ENCODE measurements at places on chromosomes 4 and X.

DNA sequence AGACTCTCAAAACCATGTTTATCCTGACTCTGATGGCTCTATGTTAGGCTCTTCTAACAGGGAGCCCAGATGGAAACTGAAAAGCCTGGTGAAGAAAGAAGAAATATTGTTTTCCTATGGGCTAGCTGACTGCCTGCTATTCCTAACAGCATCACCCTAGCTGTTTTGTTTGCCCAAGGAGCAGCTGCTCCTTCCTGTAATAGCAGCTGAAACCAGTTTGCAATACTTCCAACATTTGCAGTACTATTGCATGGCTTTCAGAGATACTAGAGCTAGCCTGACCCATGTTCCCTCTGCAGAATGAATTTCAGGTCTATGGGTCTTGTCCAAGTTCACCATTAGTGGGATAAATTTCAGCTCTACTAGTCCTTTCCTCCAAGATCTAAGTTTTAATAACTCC lies 495.2 kb downstream of the INPP4B start:
- no peak for DNase-seq

DNA sequence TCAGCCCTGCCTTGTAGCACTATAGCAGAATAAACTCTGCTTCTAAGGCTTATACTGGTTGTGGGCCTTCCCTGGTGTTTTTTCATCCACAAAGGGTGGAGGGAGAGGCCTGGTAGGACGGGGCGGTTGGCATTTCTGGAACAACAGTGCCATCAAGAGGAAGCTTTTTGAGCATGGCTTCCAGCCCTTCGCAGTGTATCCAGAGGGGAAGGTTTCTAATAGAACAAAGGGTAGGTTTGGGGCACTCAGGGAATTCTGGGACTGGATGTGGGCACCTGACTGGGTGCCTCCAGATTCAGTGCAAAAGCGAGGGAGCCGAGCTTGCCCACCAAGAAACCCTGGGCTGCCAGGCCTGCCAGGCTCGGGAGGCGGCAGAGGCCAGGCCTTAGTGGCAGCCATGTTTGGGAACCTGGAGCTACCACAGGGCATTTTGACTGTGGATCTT lies 229.6 kb upstream of the AGTR2 start:
- peak; percentile 21 for DNase-seq

DNA sequence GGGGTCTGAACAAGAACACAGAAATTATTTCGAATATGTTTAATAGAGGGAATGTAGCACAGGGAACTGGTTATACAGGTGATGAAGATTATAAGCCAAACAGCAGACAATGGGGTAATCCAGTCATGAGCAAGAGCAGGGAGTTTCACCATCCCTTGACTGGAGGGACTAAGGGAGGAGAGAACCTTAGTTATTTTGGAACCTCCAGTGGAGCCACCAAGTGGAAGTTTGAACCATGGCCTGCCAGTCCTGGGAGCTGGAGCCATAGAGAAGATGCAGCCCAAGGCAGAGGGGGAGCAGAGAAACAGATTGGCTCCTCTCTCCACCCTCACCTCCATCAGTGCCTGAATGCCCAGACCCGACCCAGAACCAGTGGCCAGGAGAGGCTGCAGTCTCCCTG lies 264.6 kb upstream of the RASGEF1B start:
- DNase-seq: no peak

DNA sequence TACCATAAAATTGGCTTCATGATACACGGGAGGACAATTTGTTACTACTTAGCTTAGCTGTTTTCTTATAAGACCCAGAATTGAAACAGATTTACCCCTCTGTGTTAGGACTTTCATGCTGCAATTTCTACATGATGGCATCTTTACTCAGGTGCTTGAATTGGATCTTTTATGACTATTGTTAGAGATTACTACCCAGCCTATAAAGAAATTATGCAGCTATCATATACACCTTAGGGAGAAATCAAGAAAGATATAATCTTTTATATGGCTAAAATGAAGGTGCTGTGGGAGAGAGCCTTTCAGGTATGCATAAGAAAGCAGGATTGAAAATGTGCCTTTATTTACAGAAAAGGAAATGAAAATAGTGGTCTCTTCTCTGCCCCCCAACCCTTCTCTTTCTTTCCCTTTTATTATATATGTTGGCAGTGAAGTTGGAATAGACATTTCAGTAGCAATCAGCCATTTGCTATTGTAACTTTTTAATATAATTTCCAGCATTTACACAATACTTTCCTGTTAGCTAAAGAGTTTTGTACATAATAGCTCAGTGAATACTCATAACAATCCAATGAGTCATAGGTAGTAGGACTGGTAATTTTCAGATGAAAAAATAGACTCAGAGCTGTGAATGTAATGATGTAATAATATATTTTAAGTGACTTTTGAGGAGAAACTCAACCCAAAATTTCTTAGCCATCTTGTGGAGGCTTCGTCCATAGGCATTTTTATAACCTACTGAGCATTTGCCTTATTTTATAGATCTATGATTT lies 311.8 kb downstream of the ADGRL3 start:
- DNase-seq: no peak
